ENCODE measurements at places on chromosomes 1 and 21.

- no peak for DNase-seq
Observed at GRCh38 chr21:16216288-16216962, 486.6 kb downstream of the USP25 start.

GRCh38 chr1:246214708-246215509 lies 292.2 kb downstream of the SMYD3 start:
- DNase-seq: no peak

GRCh38 chr1:192878249-192878648 lies 69.4 kb downstream of the RGS2 start:
- no peak for DNase-seq

- peak; percentile 94 for DNase-seq
Observed at GRCh38 chr1:6330410-6330911, 63.1 kb downstream of the ACOT7 start.

- DNase-seq: no peak
Observed at GRCh38 chr21:32131164-32131563, 147.7 kb downstream of the MIS18A start.

- DNase-seq: no peak
Observed at GRCh38 chr21:29639366-29640079, 300.3 kb downstream of the GRIK1 start.

GRCh38 chr1:89022167-89022959 lies at the start of gene GBP3:
TSS of gene GBP3 (minus strand) at chr1:89022866. CDS start at chr1:89020721, 2,145 bp downstream.
- DNase-seq: no peak

DNA sequence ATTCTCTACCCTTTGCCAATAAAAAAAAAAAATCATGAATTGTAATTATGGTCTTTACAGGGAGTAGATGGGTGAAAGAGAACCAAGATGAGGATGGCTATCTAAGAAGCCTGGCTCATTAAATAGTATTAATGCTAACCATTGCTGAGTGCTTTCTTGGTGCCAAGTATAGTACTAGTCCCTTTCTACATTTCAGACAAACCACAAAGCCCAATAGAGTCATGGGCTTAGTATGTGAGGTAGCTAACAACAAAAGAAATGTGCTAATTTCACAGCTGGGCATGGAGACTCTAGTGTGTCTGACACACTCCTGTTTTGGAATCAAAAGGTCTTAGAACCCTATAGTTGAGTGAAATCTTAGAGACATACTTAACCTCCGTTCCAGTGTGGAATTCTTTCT lies 84.5 kb upstream of the ESRRG start:
- no peak for DNase-seq

GRCh38 chr1:176884911-176885310 lies 279.6 kb downstream of the ASTN1 start:
- no peak for DNase-seq

- DNase-seq: no peak
Observed at GRCh38 chr1:188937965-188938551, 1539.6 kb downstream of the BRINP3 start.

- DNase-seq: no peak
Observed at GRCh38 chr1:167196166-167196565, 24.5 kb upstream of the POU2F1 start.

DNA sequence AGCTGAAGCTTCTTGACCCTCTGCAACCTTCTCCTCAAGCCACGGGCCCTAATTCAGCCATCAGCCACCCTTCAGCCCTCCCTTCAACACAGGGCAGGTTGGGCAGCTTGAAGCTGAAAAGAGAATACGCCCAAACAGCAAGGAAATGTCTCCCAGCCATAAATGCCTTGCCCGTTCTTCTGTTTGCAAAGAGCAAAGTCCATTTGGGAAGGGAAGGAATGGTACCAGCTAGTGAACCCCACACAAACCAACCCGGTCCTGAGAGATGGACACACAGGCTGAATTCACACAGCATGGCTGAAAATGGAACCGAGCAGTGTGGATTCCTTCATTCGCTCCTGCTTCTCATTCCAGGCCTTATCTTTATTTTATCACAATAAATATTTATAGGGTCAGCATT lies 11.5 kb downstream of the PLEKHA6 start:
- no peak for DNase-seq

DNA sequence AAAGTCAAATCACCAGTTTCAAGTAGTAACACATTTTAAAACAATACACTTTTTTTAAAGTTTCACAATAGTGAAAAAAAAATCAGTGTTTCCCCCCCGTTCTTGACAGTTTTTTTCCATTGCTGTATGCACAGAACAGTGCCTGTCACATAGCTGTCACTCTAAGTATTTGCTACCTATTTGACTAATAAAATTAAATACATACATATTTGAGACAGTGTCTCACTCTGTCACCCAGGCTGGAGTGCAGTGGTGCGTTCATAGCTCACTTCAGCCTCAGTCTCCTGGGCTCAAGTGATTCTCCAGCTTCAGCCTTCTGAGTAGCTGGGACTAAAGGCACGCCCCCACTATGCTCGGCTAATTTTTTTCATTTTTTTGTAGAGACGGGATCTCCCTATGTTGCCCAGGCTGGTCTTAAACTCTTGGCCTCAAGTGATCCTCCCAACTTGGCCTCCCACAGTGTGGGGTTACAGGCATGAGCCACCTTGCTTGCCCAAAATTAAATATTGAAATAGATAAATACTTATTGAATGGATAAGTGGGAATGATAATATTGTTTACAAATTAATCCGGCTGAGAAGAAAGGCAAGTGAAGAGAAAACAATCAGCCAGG lies 12.6 kb upstream of the RHBG start:
- DNase-seq: no peak

GRCh38 chr21:45986316-45987051 lies 4.9 kb downstream of the COL6A1 start:
- DNase-seq: no peak

GRCh38 chr1:149965440-149965839 lies 28.8 kb upstream of the MTMR11 start:
- no peak for DNase-seq

GRCh38 chr1:49045371-49045770 lies 268.7 kb upstream of the BEND5 start:
- no peak for DNase-seq

GRCh38 chr1:208006258-208006920 lies 95.5 kb upstream of the CD34 start:
- no peak for DNase-seq

GRCh38 chr1:244006961-244007360 lies 44.1 kb upstream of the ZBTB18 start:
- no peak for DNase-seq

GRCh38 chr1:82931006-82931405 lies 1067.9 kb downstream of the TTLL7 start:
- DNase-seq: no peak

GRCh38 chr1:204726478-204726877 lies 40.9 kb upstream of the LRRN2 start:
- no peak for DNase-seq

GRCh38 chr21:44093761-44094160 lies 13.4 kb upstream of the PWP2 start:
- no peak for DNase-seq

Measured in posterior cingulate gyrus (tissue), 11 donors.